Smooth muscle cell of the umbilical artery (primary cell): ENCODE measurements at places on chromosomes 4 and X. TPM values are rescaled to one million over a fixed set of nuclear protein-coding genes. Genes with fewer than 3 reads are reported as not detected.

SAP30 gene
- 20.6 and 31.8 TPM in 2 replicates for total RNA-seq

NSG1 gene
- total RNA-seq, result 1.2 and 2.6 TPM in 2 replicates

WNK3 gene
- 2.4 and 3.2 TPM in 2 replicates for total RNA-seq

POU4F2 gene
- total RNA-seq, result not detected in 2 replicates

CCDC110 gene
- total RNA-seq, result 5.0 and 7.8 TPM in 2 replicates

PAGE1 gene
- not detected in 2 replicates for total RNA-seq

TMEM255A gene
- total RNA-seq, result under 0.01 and 0.05 TPM in 2 replicates

FGG gene
- total RNA-seq, result not detected in 2 replicates

DIPK2B gene
- total RNA-seq, result under 0.01 and 0.05 TPM in 2 replicates

UGT2B10 gene
- total RNA-seq, result not detected in 2 replicates

CLDN22 gene
- not detected in 2 replicates for total RNA-seq

FRG2 gene
- not detected in 2 replicates for total RNA-seq

NOP14 gene
- 22.0 and 34.8 TPM in 2 replicates for total RNA-seq

SLC6A14 gene
- not detected in 2 replicates for total RNA-seq

ARHGAP36 gene
- not detected in 2 replicates for total RNA-seq

ZNF595 gene
- total RNA-seq, result 8.3 and 9.8 TPM in 2 replicates

PPARGC1A gene
- total RNA-seq, result 0.05 TPM in 1 of 2 replicates, not detected in the other

GAB3 gene
- 2.4 and 3.5 TPM in 2 replicates for total RNA-seq

SLIT2 gene
- 18.1 and 34.0 TPM in 2 replicates for total RNA-seq
